ENCODE measurements at places on chromosomes 4 and X.

- no peak for DNase-seq
Observed at GRCh38 chrX:896256-896655, 265.7 kb downstream of the SHOX start.

DNA sequence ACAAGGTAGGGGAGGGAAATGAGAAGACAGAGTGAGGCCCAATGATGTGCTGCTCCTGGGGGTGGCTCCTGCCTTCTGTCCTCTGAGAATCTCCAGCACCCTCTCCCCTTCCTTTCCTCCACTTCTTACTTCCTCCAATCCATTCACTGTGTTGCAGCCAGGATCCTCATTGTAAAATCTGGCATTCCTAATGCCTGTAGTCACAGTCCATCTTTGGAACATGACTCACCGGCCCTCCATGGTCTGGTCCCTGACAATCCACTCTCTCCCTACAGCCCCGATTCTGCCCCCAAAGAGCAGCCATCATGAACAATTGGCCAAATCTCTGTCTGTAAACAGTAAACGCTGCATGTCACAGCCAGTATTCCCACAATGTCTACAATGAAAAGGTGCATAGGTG, 72.9 kb downstream of the CLNK start:
- no peak for DNase-seq

- DNase-seq = peak; percentile 51
Observed at GRCh38 chr4:158729716-158730559, 6.7 kb upstream of the PPID start.

- no peak for DNase-seq
Observed at GRCh38 chr4:100985576-100985975, 361.8 kb downstream of the PPP3CA start.

GRCh38 chr4:6474705-6475457, 2.5 kb upstream of the PPP2R2C start:
- no peak for DNase-seq

GRCh38 chr4:94934864-94935263, 177.1 kb downstream of the BMPR1B start:
- DNase-seq = no peak

- no peak for DNase-seq
Observed at GRCh38 chrX:41352329-41352838, 18.4 kb downstream of the DDX3X start.

GRCh38 chr4:55979562-55979961, 30.8 kb downstream of the CEP135 start:
- no peak for DNase-seq

DNA sequence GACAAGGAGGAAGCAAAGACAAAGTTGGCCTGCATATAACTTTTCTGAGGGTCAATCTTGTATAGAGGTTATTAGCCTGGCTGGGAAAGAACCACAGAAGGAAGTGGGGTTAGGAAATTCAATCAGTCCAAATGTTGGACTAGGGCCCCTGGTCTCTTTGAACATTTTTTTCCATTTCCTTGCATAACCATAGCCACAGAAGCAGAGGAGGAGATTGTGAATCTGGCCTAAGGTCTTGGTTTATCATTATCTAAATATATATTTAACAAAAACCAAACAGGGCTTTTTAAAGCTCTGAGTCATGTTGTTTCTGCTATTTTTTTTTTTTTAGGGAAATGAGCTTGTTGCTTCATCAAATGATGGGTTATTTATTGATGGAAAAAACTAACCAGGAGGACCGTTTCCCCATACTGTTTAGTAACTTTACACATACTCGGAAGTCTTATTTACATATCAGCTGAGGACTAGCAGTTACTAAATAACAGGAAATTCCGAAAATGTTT, 97.7 kb upstream of the ACSL4 start:
- no peak for DNase-seq

DNA sequence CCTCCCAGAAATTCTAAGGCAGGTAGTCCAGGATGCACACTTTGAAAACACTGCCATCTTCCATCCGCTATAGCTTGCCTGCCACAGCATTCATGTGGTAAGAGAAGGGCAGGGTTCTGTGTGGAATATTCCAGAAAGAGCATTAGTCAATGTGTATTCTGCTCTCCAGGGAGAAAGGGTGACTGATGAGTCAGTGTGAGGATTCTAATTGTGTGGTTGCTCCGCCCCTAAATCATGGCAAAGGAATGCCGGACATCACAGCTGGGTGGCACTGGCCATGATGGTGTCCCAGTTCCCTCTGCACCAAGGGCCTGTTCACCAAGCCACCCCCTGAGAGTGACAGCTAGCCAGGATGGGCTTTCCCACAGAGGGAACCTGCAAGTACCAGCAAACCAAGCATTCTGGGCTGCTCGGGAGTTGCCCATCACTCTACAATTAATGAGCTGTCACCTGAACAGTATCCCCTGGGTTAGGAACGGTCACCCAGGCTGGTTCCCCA, 9.5 kb downstream of the IDS start:
- no peak for DNase-seq

DNA sequence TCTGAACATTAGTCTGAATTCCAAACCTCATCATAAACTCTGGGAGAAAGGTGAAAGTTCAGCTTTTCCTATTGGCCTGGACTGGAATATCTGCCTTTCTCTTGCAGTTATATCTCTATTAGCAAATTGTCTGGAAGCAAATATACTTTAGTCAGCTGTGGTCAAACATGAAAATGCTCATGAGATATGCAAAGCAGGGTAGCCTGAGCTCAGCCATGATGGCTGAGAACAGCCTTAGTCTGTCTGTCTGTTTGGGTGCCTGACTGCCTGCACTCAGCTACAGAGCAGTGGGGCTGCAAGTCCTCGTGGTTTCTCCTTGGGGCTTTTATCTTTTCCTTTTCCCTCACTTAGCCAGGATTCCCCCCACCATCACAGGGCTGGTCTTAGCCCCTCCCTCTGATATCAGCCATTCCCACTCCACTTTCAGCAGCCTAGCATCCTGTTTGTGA, 19.5 kb upstream of the PGRMC2 start:
- no peak for DNase-seq

- DNase-seq = no peak
Observed at GRCh38 chrX:77143907-77144306, 303.3 kb upstream of the FGF16 start.

DNA sequence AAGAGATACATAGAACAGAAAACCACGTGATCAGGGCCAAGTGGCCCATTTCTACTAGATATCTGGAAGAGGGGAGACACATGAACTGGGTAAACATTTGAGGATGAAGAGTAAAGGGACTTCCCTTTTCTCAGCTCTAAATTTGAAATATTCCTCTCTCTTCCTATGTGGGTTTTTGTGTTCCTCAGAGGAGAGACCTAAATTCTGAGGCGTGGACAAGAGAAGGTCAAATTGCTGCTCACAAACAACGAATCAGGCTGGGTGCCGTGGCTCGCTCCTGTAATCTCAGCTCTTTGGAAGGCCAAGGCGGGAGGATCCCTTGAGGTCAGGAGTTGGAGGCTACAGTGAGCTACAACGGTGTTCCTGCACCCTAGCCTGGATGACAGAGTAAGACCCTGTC, 216.0 kb downstream of the PTTG2 start:
- DNase-seq = no peak

GRCh38 chr4:184684491-184685189, 35.1 kb downstream of the PRIMPOL start:
- no peak for DNase-seq
